Calu3 (cell line): ENCODE measurements at places on chromosomes 6 and 20. TPM values are rescaled to one million over a fixed set of nuclear protein-coding genes. Genes with fewer than 3 reads are reported as not detected.

DNA sequence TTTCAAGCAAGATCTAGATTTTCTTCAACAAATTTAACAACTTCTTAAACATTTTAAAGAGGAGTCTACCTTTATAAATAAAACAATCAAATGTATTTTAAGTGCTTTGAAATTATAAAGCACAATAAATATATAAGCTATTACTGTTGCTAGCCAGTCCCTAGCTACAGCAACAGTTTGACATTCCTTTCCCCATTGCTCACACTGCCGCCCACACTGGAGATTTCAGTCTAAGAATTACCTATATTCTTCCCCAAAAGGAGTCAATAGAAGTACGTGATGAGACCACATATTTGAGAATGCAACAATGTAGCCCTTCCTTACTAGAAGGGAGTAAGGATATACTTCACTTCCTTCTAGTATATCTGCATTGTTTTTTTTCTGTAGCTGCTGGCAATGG, 65.3 kb upstream of the RNF146 start:
- DNase-seq: peak; percentile 10

GRCh38 chr20:16111852-16112412, 461.3 kb downstream of the KIF16B start:
- no peak for DNase-seq

DNA sequence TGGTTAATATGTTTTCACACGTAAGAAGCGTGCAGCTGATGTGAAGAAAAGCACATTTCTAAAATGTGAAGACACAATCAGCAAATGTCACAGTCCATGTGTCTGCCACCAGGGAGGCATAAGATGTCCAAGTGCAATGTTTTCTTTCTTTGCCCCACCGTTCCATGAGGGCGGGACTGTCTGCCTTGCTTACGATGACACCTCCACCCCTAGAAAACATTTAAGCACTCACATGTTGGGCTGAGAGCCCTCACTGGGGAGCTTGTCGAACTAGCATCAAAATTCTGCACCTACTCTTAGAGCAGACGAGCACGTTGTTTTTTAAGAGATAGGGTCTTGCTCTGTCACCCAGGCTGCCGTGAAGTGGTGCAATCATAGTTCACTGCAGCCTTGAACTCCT, 57.6 kb downstream of the PSMG4 start:
- DNase-seq: no peak

DNA sequence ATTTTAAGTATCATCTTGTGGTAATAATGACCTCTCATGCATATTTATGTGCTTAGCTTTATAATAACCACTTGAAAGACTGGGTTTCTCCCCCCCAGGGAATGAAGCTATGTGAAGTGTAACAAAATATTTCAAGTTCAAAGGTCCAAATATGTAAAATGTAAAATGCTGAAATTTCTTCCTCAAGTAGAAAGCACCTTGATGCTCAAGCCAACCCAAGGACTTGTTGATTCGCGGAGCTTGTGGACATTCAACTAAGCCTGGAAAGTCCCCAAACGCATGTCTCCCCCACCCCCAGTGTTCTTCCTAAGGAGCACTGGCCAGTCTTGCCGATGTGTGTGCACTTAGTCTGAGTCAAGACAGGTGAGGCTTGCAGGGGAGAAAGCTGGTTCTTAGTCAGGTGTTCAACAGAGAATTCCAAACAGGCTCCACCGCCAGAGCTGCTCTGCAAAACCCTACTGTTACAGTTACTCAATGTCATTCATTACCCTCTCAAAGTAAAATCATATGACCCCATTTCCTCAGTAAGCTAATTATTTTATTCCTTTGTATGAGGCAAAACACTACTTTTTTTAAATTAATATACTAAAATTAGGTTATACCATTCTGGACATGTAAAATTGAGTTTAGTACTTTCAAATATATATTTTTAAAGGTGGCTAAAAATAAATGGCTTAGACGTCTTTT, 46.9 kb upstream of the QKI start:
- DNase-seq: peak; percentile 16

GRCh38 chr6:18693881-18694280, 306.7 kb downstream of the RNF144B start:
- no peak for DNase-seq

GRCh38 chr6:89661559-89661958, 23.0 kb upstream of the LYRM2 start:
- DNase-seq: no peak

GRCh38 chr6:114581293-114581692, 238.5 kb upstream of the HS3ST5 start:
- no peak for DNase-seq

DNA sequence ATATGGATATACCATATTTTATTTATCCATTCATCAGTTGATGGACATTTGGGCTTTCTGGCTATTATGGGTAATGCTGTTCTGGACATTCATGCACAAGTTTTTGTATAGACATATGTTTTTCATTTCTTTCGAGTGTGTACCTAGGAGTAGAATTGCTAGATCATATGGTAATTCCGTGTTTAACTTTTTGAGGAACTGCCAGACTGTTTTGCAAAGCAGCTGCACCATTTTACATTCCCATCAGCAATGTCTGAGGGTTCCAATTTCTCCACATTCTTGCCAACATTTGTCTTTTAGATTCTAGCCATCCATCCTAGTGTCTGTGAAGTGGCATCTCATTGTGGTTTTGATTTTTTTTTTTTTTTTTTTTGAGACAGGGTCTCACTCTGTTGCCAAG, 20.8 kb downstream of the SRC start:
- DNase-seq: no peak

GRCh38 chr6:30720738-30721197, 616 bp downstream of the TUBB start:
- DNase-seq: peak; percentile 75

GRCh38 chr20:36261389-36262105, 25.3 kb downstream of the AAR2 start:
- DNase-seq: no peak

- DNase-seq: peak; percentile 50
Measured at GRCh38 chr20:36105711-36106226, 48.8 kb upstream of the EPB41L1 start.

- DNase-seq: no peak
Measured at GRCh38 chr6:12467706-12468670, 177.8 kb downstream of the EDN1 start.

DNA sequence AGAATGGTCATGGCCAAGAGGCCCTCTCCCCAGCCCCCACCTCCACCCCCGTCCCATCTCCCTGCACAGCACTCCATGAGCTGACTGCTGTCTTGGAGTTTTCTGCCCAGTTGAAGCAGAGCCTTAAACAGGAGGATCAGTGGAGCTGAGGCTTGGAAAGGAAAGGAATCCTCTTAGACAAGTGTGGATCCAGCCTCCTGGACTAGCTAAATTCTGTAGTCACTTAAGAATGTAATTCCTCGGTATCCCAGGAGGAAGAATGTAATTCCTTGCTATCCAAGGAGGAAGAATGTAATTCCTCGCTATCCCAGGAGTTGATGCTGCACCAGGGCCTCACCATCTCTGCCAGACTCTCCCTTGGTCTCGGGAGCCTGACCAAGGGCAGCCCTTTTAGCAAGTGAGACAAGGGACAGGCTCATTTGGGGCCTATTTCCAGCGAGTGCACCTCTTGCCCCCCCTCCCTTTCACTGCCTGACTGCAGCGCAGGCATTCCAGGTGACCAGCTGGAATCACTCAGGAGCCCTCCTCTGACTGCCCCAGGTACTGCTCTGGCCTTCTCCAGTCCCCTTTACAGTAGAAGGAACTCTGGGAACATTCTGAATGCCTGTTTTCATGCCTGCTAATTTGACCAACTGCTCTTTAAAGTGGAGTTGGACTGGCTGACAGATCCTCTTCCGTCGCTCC, 76.2 kb downstream of the TCP11 start:
- no peak for DNase-seq

- no peak for DNase-seq
Measured at GRCh38 chr6:168134560-168135201, 55.7 kb upstream of the FRMD1 start.

DNA sequence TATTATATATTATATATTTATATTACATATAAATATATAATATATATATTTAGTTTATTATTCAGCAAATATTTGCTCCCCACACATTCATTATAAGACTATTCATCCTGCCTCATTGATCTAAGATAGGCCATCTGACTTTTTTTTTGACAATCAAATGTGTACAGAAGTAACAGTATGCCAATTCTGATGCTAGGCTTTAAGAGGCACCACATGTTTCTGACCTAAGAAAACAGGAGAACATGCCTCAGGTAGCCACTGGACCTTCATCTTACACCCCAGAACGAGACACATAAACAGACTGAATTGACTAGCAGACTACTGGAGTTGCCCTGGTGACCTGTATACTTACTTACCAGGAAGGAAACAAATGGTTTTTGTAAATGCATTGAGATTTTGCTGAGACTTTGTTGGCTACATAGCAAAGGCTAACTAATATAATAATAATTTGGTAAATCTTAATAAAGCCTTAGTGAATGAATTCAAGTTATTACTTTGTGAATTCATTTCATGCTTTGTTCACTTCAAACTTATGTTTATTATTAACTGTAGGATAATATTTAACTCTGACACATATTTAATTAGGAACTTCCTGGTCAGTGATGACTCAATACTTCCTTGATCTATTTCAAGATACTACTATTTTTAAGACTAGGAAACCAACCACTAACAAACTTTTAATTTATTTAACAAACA, 13.4 kb upstream of the MYO6 start:
- DNase-seq: peak; percentile 40

DNA sequence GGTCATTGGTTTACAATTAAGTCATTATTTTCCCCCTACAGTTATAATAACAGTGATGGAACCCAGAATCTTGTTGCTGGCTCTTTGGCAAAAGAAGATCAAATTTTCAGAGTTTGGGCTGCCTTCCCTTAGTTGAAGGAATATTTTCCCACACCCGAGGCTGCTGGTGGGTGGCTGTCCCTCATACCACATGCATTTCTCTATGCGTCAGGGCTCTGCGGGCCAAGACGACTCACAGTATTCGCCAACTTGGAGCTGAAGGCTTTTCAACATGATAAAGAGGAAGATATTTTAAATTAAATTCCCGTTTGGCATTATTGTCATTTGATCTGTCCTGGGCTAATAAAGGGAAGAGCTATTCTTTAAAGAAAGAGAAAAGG, 102.2 kb upstream of the SASH1 start:
- DNase-seq: no peak

GRCh38 chr20:22861231-22861980, 173.7 kb upstream of the SSTR4 start:
- DNase-seq: no peak

DNA sequence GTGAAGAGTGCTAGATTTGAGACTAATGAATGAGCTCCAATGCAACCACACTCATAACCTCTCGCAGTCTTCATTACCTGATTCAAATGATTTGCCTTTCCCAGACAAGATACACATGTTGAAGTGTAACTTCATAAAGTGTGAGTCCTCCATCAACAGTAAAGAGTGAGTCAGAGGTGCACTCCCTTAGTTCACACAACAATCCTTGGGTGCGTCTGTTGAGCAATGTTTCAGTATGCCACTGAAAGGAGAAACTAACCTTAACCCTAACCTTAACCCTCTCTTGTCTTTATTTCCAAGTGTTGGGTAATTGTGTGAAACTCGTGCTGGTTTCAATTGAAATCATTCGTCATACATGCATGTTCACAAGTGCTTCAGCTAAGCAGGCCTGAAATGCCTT, 21.0 kb upstream of the RIN2 start:
- no peak for DNase-seq

DNA sequence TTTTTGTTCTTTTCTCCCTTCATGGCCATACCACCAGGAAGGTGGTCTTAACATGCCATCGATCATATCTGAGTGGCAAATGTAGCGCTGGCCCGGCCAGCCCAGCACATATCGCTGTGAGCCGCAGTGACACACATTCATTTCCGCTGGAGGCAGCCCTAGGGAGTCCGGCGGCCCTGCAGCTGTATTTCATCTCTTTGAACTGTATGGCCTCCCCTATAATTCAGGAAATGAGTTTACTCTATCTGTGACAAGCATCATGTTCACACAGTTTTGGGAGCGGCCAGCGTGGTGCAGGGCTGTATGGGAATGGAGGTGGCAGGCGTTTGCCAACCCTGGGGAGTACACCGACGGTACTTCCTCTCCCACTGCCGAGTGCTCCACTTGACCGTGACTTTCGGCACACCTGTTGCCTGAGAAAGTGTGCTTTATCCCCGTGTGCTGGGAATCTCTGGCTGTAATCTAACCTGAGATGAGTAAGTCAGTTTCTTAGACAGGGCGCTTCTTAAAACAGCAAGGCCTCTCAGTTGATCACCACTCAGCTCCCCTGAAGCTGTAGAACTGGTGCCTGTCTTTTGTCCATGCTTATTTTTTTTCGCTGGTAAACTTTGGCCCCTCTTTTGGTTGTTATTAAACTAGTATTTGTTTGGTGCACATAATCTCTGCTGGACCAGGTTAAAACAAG, 257.1 kb upstream of the TAB2 start:
- DNase-seq: no peak

- DNase-seq: no peak
Measured at GRCh38 chr6:39476151-39476550, 153.6 kb upstream of the KCNK16 start.

GRCh38 chr6:119171088-119171841, 92.8 kb upstream of the FAM184A start:
- DNase-seq: no peak

- DNase-seq: no peak
Measured at GRCh38 chr6:150977281-150977680, 111.8 kb downstream of the MTHFD1L start.

DNA sequence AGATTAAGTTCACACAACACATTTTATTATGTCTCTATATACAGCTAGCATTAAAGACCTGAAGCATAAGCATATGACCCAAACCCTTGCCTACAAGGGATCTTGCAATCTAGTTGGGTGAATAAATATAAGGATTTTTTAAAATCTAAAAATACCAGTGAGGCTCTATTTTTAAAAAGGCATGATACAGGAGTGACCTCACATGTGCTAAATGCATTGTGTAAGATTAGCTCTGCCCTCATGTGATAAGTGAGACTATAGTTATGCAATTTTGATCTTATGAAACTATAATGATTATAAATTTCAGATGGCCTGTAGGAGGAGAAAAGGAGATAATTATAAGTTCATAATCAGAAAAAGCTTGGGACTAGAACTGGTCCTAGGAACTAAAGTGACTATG, 451.0 kb upstream of the MAN1A1 start:
- DNase-seq: no peak

DNA sequence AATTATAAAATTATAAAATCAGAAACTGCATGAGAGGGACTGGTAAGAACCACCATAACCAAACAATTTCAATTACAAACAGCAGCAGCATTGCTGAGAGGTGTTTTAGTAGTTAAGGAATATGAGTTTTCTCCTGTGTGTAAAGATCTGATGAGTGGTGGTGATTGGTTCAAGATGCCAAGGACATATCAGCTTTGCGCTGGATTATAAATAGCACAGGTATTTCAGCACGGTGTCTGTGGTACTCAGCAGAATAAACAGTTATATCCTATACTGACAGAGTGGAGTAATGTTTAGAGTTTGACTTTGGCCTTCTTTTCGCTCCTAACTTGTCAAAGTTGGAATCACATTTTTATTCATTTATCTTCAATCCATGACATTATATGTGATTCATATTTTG, 501.0 kb downstream of the CDH26 start:
- DNase-seq: no peak

GRCh38 chr20:58342104-58342945, 32.8 kb downstream of the RAB22A start:
- no peak for DNase-seq

GRCh38 chr6:85574932-85575598, 18.6 kb downstream of the SNX14 start:
- DNase-seq: peak; percentile 4

The SAMD5 gene
- total RNA-seq: 0.76 TPM in 1 of 2 replicates, not detected in the other

The ERMARD gene
- 16.2 and 22.0 TPM in 2 replicates for total RNA-seq

The CD24 gene
- total RNA-seq: 1,415 and 1,595 TPM in 2 replicates

The NFATC2 gene
- total RNA-seq: 14.2 and 15.8 TPM in 2 replicates

The ME1 gene
- total RNA-seq: 11.4 and 14.5 TPM in 2 replicates

The STK35 gene
- total RNA-seq: 16.5 and 20.1 TPM in 2 replicates

The SLPI gene
- total RNA-seq: 270 and 446 TPM in 2 replicates

The RIPPLY2 gene
- total RNA-seq: 0.31 TPM in 1 of 2 replicates, not detected in the other

The OR2H2 gene
- total RNA-seq: not detected in 2 replicates
